Endothelial cell (in vitro differentiated cells): ENCODE measurements at places on chromosomes 1 and 21.

- DNase-seq: no peak
These were observed 1.5 kb downstream of the LHX8 start for GRCh38 chr1:75135573-75136194.

GRCh38 chr1:223873044-223873443 is 27.3 kb upstream of the TP53BP2 start:
- DNase-seq: no peak

- no peak for DNase-seq
These were observed 58.5 kb upstream of the LAX1 start for GRCh38 chr1:203706444-203706843.

DNA sequence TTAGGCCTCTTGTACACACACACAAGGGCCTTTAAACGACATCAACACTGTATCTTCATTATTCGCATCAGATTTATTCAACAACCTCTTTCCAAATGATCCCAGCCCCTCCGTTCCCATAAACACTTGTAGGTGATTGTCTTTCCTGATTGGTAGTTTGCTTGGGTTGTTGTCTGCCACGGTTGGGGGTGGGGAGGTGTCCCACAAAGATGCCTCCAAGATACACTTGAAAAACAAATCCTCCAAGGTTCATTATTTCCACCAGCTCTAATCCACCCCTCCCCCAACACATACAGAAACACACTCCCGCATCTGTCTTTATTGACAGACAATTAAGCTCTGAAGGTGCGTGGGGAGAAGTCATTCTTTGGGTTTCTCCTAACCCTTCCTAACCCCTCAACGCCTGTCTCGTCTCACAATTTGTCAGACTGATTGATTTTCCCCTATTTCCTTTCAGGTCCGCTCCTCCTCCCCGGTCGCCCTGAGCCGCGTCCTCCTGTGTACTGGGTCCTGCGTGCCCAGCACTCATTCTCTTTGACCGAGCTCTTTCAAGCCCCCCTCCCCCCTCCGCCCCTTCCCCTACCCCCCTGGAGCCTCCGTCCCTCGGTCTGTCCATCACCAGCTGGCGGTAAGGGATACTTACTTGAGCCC is 1.4 kb downstream of the WDR26 start:
- peak; percentile 18 for DNase-seq
